ENCODE measurements at places on chromosomes 11 and 22. TPM values are rescaled to one million over a fixed set of nuclear protein-coding genes. Genes with fewer than 3 reads are reported as not detected.

The SLC22A6 gene
- not detected for total RNA-seq

The AMPD3 gene
- 3.7 TPM for total RNA-seq

The SLC3A2 gene
- 75.3 TPM for total RNA-seq

The MMP8 gene
- total RNA-seq = not detected

The SYCE3 gene
- total RNA-seq = not detected

The FERMT3 gene
- 16.3 TPM for total RNA-seq

The NXPE2 gene
- total RNA-seq = not detected

The MMP27 gene
- total RNA-seq = not detected

The CYTH4 gene
- total RNA-seq = 11.5 TPM

The C22orf31 gene
- total RNA-seq = not detected

The GSC2 gene
- not detected for total RNA-seq

The KRTAP5-7 gene
- total RNA-seq = 0.12 TPM

All from pancreas (tissue), 10 donors.